Mesenteric fat pad (tissue), 1 donor: ENCODE measurements at places on chromosomes 2 and 18.

GRCh38 chr2:236871500-236872001, 214.1 kb upstream of the COPS8 start:
- no peak for DNase-seq

- DNase-seq = no peak
Measured at GRCh38 chr18:58394046-58394445, 234.8 kb downstream of the ALPK2 start.

DNA sequence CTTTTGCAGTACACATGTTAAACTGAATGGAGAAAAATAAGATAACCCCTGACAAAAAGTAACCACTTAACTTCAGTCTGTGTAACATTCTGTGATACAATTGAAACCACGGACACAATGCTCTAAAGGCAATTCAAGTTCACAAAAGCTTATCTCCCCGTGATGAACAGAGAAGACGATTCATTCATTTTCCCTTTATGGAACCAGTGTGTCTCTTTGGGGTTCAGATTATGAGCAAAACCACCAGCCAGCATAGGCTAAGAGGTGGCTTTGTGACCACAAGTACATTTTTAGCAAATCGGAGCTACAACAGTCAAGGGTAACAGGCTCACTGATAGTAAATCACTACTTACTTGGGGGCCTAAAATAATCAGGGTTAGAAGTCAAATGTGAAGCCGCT, 120.6 kb upstream of the SMAD7 start:
- no peak for DNase-seq

GRCh38 chr2:150122156-150122555, 365.3 kb downstream of the RND3 start:
- no peak for DNase-seq

GRCh38 chr18:35451032-35451431, 46.7 kb downstream of the INO80C start:
- no peak for DNase-seq

GRCh38 chr2:15729709-15730544, 138.3 kb downstream of the DDX1 start:
- no peak for DNase-seq

DNA sequence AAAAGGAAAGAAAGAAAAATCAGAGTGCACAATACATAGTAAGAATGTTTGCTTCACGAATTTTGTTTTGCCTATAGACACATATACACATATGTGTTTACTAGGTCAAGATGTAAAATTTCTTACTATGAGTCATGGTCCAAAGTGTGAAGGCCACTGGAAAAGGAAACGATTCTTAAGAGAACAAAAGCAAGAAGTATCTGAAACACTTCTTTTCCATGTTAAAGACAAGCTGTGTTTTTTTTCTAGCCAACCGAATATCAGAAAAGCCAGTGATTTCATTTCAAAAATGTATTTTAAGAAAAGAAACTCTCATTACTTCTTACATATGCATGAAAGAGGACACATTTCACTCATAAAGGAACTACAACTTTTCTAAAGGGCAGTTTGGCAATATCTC, 24.9 kb downstream of the PECR start:
- no peak for DNase-seq
